ENCODE measurements at places on chromosomes 11 and 22.

GRCh38 chr22:22906907-22907550 is 19.4 kb downstream of the IGLL5 start:
- no peak for DNase-seq

GRCh38 chr11:84882056-84882455 is 745.1 kb downstream of the DLG2 start:
- DNase-seq = no peak

DNA sequence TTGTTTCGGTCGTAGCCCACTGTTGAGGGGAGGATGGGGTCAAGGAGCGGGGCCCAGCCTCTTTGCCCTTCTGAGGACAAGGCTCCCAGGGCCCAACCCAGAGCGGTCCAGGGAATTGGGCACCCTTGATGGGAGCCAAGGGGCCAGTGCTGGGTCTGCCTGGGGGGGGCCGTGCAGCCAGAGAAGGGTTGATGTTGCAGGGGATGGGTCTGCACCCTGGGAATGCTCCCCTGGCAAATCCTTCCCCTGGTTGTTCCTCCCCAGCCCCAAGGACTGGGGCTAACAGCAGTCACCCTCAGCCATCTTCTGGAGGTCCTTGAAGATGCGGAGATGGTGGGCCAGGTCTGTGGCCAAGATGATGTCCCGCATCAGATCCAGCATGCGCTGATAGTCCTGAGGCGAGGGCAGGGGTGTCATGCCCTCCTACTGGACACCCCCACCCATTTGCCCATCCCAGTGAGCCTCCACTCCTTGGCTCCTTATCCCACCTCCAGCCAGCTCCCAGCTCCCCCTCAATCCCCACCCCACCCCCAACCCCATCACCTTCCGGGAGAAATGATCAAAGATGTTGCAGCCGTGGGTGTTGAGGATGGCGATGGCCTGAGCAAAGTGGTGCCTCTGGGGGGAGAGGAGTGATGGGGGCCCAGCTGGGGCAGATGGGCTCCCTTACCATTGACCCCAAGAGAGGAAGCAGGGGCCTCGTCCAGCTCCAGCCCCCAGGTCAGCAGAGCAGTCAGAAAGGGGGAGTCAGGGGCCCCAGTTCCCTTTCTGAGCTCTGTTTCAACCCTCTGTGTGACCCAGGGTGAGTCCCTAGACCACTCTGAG is 95.0 kb downstream of the PDE2A start:
- no peak for DNase-seq

DNA sequence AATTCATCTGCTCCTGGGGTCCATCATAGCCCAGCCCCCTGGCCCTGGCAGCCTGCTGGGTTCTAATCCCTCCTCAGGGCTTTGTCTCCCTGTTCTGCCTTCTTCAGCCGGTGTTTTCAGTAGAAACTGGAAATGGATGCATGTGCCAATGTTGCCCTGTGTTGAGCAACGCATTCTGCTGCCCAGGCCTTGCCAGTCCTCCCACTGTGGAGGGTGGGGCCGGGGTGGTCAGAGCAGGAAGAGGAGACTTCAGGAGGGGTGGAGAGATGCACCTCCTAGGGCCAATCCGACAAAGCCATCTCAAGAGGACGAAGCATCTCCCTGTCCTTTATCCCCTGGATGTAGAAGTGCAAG is 27.6 kb upstream of the ZBTB16 start:
- no peak for DNase-seq

DNA sequence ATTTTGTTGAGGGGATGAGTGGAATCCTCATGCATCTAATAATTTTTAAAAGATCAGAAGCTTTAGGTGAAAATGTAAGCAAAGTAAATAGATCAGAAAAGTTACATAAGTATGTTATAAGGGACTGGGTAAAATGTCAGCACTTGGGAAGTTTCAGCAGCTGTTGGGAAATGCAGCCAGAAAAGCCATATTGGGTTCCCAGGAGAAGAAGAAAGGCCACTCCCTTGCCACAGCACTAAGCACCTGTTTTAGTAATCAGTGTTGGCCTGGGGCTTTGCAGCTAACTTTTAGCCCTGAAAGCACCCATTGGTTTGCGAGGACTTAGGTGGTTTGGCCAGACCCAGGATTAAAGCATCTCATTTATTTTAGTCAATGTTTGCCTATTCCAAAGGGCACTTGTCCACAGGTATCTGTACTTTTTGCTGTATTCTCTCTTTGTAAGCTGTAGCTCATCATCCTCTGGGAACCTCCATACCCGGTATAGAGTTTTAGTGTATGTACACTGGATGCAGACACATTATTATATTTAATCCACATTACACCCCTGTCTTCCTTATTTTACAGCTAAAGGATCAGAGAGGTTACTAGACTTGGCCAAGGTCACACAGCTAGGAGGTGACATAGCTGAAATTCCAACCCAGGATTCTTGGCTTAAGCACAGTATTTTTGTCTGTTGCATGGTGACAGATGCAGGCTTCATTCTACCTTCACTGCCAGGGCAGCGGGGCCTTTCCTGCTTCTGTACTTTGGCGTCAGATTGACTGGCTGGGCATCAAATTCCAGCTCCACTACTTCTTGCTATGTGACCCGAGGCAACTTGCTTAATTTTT is 127.7 kb upstream of the SESN3 start:
- DNase-seq = no peak

- no peak for DNase-seq
Measured at GRCh38 chr11:44658506-44658850, 68.3 kb upstream of the TSPAN18 start.

DNA sequence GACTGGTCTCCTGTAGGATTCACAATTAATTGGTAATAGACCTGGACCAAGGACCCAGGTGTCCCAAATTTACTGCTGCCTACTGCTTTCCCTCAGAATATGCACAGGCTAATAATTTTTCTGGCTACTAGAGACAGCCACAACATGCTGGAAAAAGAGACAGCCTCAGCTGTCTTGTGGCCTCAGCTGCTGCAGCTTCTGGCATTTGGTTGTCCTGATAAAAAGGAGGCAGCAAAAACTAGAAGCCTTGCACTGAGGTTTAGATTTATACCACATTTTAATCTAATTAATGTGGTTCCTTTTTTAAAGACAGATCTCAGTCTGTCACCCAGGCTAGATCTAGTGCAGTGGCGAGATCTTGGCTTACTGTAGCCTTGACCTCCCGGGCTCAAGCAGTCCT is 89.8 kb downstream of the BTBD10 start:
- DNase-seq = no peak

- DNase-seq = no peak
Measured at GRCh38 chr22:27329131-27329850, 472.3 kb downstream of the MN1 start.

DNA sequence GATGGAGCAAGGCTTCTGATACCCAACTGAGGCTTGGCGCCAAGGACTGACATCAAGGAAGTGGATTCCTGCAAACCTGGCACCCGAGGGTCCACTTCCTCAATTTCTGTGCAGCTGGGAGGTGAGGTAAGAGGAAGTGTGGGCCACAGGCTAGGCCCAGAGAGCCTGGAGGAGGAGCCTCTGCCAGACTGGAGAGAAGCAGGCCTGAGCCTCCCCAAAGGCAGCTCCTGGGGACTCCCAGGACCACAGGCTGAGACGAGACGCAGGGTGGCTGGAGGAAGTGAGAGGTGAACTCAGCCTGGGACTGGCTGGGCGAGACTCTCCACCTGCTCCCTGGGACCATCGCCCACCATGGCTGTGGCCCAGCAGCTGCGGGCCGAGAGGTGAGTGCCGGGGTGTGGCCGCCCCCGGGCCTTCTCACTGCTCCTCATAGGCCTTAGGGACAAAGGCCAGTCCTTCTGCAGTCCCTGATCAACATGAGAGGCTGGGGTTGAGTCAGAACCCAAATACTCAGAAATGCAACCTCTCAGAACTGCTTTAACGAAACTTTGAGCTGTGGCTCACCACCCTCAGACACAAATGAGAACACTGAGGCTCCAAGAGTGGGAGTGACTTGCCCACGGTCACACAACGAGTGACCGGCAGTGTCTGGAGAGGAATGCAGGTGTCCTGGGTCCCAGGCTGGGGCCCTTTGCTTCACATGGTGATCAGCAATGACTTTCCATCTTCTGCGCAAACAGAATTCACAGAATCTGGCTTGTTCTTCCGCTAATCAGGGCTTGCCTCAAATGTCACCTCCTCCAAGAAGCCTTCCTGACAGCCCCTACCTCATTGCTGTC is at the start of gene NCF4:
NCF4 (plus strand) TSS at position 186 of the 839 bp plus-strand sequence; CDS start at position 352, 166 bp downstream.
- DNase-seq = no peak

DNA sequence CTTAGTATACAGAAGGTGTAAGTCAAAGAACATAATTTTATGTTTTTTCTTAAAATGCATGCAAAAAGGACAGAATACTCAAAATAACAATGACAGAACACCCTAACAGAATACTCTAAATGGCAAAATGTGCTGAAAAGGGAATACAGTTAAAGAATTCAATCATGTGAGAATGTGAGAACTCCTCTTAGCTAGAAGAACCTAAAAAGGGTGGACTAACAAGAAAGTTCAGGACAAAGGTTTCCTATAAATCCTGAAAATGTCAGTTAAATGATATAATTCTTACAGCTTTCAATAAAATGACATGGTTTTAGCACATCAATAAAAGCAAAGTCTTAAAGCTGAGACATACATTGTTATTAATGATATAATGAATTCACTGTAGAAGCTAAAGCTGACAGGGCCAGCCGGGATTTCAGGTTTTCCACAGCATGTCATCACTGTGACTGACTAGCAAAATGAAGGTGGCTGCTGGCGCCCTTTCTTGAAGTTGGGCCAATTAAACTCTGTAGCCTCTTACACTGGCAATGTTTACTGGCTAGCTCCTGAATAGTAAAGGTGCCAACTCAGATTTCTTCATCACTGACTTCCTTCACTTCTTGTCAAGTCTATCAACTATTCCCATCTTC is 244.4 kb downstream of the TTC28 start:
- DNase-seq = no peak

GRCh38 chr11:62195945-62196344 is 5.9 kb downstream of the SCGB1D1 start:
- no peak for DNase-seq

- no peak for DNase-seq
Measured at GRCh38 chr11:86119077-86119476, 50.2 kb upstream of the PICALM start.

DNA sequence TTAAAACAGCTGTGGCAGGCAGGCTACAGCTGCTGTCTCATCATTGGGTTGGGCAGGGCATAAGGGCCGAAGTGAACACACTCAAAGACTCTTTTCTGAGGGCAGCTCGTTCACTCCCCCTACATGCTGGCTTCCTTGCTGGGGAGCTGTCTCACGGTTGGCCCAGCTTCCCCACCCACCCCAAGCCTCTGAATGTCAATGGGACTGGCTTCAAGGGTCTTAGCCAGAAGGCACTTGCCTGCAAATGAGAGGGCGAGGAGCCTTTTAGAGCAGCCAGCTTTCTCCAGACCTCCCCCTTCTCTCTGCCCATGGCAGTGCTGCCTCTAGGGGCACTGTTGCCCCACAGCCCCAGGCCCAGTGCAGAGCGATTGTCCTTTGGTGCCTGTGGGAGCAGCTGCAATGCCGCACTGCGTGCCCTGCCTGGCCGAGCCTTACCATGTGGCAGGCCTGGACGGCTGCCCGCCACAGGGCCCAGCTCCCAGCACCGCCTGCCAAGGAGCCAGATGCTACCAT is 94.7 kb upstream of the RASSF10 start:
- peak; percentile 69 for DNase-seq

- DNase-seq = no peak
Measured at GRCh38 chr11:3135481-3136440, 29.3 kb downstream of the OSBPL5 start.

DNA sequence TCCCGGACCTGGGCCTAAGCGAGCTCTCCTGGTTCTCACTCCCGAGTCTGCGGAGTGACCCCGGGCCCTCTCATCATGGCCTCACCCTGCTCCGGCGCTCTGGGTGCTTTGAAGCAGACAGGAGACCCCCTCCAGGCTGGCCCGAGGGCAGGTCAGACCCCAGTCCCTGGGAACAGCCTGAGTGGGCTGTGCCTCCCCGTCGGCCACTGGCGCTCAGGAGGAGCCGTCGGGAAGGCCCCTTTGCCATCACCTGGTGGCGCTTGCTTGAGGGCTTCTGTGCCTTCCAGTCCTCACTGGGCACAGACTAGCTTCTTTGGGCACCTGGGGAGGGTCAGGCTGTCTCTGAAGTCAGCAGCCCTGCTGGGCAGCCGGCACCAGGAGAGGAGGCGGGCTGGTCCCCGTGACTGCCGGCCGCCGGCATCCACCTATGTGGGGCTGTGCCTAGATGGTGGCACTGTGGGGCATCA is 6.7 kb downstream of the BRSK2 start:
- no peak for DNase-seq

GRCh38 chr11:120695939-120696338 is 184.4 kb downstream of the GRIK4 start:
- no peak for DNase-seq

DNA sequence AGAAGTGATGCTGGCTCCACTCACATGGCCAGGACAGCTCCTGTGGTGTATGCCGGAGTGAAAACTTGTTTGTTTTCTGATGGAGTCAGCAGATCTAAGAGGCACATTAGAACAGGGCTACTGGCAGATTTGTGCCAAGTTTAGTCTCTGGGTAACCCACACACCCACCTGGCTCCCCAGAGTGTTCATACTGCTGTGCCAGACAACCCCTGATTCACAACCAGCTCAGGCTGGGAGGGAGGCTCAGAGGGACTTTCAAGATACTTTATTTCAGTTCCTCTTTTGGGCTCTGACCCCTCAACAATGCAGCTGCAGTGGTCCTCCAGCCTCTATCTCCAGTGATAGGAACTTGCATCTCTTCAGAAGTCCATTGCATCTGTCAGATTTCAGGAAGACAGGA is 8.5 kb downstream of the NTM start:
- no peak for DNase-seq

DNA sequence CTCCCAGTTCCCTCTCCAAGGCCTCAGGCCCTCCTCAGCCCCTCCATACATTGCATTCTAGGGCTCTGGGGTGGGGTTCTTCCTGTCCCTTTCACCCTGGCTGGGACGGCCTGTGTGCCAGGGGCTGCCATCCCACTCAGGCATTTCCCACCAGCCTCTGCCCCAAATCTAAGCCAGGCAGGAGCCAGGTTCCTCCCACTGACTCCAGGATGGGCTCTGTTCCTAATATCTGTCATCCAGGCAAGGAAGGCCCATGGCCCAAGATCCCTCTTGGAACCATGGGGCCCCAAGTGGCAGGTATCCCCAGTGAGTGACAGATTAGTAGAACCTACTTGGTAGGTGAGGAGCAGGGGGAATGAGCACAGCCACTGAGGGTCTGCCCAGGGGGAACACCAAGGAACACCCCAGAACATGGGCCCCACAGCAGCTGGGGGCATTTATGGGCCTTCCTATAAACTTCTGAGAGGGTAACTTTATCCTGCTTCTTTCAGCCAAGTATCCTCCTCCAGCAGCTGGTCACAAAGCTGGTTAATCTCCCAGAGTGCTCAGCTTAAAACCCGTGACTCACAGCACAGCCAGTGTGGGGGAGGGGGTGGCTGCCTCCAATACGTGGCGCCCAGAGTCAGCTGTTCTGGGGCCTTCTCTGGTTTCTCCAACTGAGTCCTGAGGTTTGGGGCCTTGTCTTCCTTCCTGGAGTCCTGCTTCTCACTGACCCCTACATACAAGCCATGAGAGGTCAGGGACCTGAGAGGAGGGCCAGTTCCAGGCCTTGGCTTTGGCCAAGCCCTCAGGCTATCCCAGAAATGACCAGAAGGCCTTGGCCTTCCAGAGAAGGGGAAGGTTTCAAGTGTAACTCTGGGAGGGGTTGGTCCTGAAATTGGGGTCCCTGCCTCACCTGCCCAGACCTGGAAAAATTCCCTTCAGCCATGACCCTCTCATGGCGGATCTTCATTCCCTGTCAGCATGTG is 19.9 kb upstream of the MYOD1 start:
- no peak for DNase-seq

GRCh38 chr22:36442506-36443197 is 38.8 kb downstream of the TXN2 start:
- no peak for DNase-seq

GRCh38 chr11:9525116-9525515 is 48.4 kb upstream of the WEE1 start:
- DNase-seq = no peak

All from neural crest cell (in vitro differentiated cells).